ENCODE measurements at places on chromosomes 3 and 15.

DNA sequence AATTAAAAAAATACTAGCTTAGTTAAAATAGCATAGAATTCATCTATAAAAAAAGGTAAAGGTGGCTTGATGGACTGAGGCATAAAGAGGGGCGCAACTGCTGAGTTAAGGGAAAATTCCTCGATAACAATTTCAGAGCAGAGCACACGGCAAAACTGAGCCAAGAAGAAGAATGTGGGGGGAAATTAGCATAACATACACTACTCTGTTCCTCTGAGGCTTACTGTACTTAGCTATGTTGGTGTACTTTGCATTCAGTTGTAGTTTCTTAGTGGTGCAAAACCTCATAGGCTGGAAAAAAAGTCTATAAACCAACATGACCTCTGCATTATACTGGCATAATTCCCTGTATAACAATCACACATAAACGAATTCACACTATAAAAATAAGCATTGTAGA, 357.9 kb upstream of the LRRC3B start:
- DNase-seq = no peak

DNA sequence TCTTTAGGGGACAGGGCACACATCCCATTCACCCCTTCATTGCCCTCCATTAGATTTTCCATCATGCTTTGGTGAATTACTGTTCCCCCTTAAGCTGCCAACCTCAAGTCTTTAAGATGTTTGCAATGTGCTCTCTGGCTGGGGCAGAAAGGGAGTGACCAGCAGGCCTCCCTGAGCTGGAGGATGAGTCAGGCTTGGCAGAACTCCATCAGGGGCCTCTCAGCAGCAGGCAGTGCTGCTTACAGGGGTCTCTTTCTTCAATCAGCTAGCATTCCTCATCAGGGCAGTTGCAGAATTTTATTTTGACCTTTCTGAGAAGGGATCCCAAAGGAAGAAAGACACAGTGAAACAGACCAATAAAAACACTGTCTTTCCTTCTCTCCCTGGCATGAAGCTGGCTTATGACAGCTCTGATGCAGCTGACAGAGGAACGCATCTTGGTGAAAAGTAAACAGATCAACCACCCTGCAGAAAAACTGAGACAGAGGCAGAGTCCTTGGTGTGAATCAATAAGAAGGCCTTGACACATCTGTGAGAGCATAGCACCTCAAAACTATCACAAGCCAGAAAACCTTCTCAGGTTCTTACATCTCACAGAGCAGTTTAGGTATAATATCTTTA, 88.7 kb upstream of the MRPL3 start:
- no peak for DNase-seq

DNA sequence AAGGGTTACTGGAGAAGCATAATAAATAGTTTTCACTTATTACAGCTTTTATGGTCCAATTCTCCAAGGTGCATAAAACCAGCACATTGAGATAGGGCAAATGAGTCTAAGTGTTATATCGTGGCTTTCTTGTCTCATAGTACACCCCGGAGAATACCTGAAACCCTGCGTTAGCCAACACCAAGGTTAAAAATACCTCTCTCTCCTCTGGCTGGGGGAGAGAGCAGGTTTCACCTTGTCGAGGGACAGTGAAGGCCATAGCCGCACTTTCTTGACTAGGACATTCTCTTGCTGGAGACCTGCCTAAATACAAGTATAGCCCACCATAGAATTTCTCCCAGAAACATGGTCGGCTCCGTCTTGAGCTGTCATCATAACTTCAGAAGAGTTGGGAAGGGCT, 51.4 kb upstream of the ATOSA start:
- no peak for DNase-seq

GRCh38 chr15:45259796-45260195, 7.8 kb downstream of the SLC28A2 start:
- no peak for DNase-seq

GRCh38 chr3:39262846-39263245, 17.0 kb downstream of the CX3CR1 start:
- no peak for DNase-seq

DNA sequence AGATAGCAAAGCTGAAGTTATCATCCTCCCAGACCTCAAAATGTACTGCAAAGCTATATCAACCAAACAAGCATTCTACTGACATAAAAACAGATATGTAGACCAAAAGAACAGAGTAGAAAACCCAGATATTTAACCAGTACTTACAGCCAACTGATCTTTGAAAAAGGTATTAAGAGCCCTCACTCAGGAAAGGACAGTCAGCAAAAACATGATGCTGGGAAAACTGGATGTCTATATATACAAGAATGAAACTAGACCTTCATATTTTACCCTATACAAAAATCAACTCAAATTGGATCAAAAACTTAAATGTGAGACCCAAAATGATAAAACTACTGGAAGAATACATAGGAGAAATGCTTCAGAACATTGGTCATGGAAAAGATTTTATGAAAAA, 87.5 kb upstream of the MME start:
- no peak for DNase-seq

- DNase-seq = no peak
These were observed 23.5 kb downstream of the TMEM43 start for GRCh38 chr3:14148041-14148985.

DNA sequence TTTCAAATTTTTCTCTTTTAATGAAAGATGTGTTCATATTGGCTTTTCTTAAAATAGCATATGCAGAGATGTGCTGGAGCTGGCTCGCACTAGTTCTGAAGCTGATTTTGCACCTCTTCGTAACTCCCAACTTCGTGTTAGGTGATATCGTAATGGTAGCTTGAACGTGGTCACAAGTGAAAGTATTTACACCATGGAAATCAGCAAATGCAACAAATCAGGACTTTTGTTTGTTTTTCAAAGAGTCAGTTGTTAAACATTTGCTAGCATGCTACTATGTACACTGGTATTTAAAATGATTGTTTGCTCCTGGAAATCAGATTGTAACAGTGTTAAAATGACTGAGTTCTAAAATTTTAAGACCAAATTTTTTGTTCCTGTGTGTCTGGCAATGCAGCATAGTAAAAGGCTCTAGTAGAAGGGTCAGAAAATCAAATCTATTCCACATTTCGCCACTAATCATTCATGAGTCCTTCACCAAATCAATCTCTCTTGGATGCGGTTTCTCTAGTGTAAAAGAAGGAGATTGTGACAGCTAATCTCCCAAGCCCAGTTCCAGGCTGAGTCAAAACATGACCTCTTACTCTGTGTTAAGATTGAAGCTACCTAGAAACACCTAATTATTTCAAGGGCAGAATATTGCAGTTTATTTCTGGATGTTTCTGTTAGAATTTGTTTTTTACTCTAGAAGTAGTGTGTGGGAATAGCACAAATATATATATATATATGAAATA, 34.3 kb upstream of the CMC1 start:
- no peak for DNase-seq

GRCh38 chr15:92817339-92817886, 82.7 kb upstream of the CHD2 start:
- no peak for DNase-seq

GRCh38 chr15:84788500-84788899, 28.7 kb upstream of the ALPK3 start:
- DNase-seq = no peak

All from left renal cortex interstitium (tissue), 4 donors.